NCI-H1436 (cell line): ENCODE measurements at places on chromosomes 13 and 19.

DNA sequence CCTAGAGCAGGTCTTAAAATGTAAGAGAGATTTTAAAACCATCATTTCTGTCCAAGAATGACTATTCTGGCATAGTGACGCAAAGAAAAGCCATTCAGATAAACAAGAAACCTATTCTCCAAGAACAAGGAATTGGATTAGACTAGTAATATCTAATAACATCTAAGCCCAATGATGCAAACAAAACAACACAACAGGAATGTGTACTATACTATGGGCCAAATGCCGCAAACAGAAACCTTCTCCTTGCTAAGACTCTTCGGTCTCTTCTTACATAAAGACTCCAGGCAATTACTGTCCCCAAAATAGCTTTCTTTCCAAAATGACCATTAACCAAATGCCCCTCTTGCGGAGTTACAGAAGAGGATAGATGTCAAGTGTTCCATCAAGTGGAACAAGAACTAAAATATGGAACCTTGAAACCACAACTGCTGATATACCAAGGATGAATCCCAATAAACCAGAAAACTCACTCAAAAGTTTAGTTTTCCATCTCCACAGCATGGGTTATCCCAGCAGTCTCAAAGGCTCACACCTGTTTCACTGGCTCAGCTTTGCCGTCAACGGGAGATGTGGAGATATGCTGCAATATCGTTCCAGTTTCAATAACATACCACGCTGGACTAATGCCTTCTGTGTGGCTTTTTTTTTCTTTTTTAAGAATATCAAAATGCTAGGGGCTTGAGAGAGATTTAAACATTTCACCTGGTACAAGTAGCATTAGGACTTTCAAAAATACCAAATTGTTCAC lies 76.2 kb downstream of the FOXO1 start:
- no peak for DNase-seq

- no peak for DNase-seq
Observed at GRCh38 chr13:101309014-101309619, 107.2 kb downstream of the NALCN start.

GRCh38 chr19:11843722-11844121 lies 4.8 kb upstream of the ZNF439 start:
- DNase-seq = no peak

- no peak for DNase-seq
Observed at GRCh38 chr19:30391052-30391451, 18.9 kb downstream of the ZNF536 start.

- DNase-seq = no peak
Observed at GRCh38 chr13:43295321-43295720, 271.9 kb downstream of the DNAJC15 start.

- no peak for DNase-seq
Observed at GRCh38 chr19:3556978-3557460, 367 bp downstream of the MFSD12 start.

DNA sequence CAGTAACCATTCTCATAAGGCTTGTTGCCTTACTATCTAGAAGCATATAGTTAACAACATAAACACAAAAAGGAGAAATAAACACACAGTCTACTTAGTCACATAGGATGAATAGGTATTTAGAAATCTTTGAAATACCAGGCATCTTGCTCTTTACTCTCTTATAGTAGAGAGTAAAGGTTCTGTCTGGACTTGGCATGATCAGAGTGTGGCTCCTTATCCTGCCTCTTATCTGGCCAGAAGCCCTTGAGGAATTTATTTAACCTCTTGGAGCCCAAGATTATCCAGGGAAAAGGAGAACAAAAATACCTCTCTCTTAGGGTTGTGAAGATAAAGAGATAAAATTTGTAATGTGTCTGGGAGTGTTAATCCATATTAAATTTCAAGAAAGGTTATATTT lies 100.2 kb upstream of the MBNL2 start:
- no peak for DNase-seq
